ENCODE measurements at places on chromosomes 16 and 17.
A peak's percentile ranks its signal among the peaks of the same experiment; 100 is the strongest.

- no peak for DNase-seq
Measured at GRCh38 chr17:57338257-57338914, 82.1 kb downstream of the MSI2 start.

GRCh38 chr17:45031231-45032173 lies 19.9 kb downstream of the DCAKD start:
- DNase-seq = no peak

- DNase-seq = no peak
Measured at GRCh38 chr17:30547778-30548573, 70.8 kb downstream of the GOSR1 start.

GRCh38 chr16:24544640-24545039 lies 5.3 kb downstream of the RBBP6 start:
- DNase-seq = no peak

DNA sequence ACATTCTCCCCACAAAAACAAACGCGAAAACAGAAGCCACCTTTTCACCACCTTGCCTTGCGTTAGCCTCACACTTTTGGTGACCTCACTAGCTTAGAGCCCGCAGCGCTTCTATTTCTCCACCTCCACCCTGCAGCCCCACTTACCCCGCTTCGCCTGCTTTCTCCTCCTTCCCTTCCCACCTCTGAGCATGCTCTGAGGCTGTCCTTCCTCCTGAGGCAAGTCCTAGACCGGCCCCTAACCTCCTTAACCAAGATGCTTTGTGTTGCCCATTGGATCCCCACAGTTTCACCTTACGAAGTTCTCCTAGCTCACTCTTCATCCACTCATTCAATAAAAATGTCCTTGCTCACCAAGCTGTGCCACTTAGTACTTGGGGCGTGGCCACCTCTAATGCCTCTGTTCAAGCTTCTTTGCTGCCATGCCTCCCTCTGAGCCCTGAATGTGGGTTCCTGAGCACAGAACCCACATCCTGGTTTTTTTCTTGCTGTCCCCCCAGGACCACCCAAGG lies 1.3 kb downstream of the GNGT2 start:
- DNase-seq = no peak

- DNase-seq = no peak
Measured at GRCh38 chr16:87278191-87279093, 38.8 kb downstream of the C16orf95 start.

DNA sequence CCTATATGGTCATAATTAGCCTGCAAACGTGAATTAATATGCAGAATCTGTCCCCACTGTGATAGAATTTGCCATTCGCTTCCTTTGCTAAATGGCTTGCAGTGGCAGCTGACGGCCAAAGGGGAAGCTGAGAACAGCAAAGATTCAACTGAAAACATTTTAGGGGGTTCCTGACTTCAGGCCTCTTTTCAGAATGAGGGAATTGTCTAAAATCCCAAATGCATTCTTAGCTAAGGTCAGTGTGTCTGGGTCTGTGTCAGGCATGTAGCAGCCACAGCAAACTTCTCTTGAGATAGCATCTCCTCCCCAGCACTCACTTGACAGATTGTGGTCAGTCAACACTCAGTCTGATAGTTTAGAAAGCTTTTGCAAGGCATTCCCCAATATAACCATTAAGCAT lies 701.1 kb downstream of the WWOX start:
- DNase-seq = no peak

- no peak for DNase-seq
Measured at GRCh38 chr17:60971515-60972369, 294.1 kb downstream of the BCAS3 start.

GRCh38 chr17:74512036-74512435 lies 19.2 kb downstream of the CD300LB start:
- DNase-seq = no peak

DNA sequence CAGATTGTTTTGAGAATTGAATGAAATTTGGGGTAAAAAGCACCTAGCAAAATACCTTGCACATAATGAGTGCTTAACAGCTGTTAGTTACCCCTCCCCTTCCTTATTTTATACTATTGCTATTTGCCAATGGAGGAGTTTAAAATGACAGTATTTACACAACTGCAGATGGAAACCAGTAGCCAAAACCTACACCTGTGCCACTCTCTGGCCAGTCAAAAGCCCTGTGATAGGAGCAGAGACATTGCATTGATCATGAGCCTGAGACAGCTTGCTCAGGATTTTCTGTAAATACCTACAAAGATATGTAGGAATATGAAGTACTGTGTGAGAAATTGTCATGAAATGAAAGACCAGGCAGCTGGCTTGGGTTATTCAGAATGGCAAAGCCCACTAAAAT lies 115.3 kb upstream of the HLF start:
- DNase-seq = no peak

- no peak for DNase-seq
Measured at GRCh38 chr16:8953064-8953463, 10.6 kb downstream of the USP7 start.

DNA sequence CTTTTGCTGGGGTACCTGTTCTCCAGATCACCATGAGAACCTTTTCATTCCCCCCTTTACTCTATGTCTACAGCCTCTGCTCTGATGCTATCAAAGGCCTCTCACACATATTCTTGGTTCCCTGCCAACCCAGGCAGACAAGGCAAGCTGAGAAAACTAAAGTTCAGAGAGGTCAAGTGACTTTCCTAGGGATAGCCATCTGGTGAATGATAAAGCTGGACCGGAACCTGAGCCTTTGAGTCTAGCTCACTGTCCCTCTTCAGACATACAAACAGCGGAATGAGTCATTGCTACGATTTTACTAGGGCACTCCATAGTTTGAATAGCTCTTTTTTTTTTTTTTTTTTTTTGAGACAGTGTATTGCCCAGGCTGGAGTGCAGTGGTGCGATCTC lies 73.3 kb downstream of the XYLT1 start:
- DNase-seq = no peak

GRCh38 chr16:88758944-88759244 lies 26.1 kb downstream of the PIEZO1 start:
- DNase-seq = no peak

- no peak for DNase-seq
Measured at GRCh38 chr16:69143116-69143515, 10.7 kb downstream of the UTP4 start.

- DNase-seq = peak; percentile 64
Measured at GRCh38 chr17:7014995-7015958, 2.9 kb downstream of the RNASEK start.

DNA sequence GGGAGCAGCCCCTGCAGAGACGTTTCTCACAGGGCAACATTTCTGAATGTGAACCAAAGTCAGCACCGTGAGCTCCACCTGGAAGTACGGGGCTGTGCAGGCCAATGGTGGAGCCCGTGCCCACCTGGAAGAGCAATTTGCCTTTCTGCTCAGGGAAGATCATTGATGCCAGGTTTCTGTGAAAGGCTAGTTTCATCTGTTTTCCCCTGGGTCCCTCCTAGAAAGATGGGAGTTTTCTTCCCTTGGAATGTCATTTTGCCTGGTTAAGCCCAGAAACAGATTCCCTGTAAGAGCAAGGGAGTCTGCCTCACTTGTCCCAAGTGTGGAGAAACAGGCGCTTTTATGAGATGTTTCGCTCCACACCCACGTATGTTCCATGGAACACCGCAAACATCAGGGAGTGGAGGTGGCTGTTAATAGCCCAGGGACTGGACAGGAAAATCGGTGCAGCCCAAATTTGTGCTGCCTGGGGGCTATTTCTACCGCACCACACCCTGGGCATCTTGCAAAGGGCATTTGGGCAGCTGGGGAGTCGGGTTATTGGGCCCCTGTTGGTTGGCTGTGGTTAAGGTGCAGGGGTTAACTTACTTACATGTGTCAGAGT lies 2.6 kb downstream of the SLC6A4 start:
- DNase-seq = no peak

DNA sequence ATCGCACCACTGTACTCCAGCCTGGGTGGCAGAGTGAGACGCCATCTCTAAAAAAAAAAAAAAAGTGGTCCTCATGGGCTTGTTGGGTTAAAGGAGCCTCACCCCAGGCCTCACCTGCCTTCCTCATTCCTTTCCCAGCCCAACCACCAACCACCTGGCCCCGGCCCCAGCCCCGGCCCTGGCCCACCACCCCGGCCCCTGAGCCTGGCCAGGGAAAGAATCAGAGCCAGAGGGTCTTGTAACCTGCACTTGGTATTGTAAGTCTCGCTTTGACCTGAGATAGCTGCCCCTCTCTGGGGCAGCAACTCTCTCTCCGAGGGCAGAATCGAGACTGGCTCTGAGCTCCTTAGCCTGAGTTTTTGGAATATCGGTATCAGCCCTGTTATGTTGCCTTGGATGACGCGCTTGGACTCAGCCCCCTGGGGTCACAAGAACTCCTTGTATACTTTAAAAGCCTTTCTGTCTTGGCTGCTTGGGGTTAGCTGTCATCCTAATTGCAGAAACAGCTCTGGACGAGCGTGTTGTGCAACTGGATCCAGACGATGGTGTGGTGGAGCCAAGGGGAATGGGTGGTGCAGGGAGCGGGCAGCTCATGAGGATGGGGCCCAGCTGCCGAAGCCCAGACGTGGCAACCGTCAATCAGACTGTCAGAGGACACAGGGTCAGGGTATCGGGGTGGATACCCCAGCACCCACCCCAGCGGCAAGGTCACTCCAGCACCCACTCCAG lies 14.6 kb downstream of the SMTNL2 start:
- no peak for DNase-seq

DNA sequence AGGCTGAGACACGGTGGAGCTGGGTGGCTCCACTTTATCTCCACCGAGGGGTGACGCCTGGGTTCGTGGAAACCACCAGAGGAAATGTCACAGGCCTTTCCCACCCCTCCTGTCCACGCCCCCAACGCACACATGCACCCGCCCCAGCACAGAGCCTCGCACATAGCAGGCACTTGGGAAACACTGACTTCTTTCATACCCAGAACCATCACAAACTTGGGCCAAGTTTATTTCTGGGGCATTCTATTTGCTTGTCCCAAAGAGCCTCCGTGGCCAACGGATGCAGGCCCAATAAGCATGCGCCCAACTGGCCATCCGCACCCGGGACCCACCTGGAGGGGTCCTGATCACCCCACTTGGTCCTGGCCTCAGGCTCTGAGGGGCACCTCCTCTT lies 3.3 kb downstream of the BCAR1 start:
- no peak for DNase-seq

GRCh38 chr17:27568216-27568615 lies 62.8 kb upstream of the LGALS9 start:
- DNase-seq = no peak

DNA sequence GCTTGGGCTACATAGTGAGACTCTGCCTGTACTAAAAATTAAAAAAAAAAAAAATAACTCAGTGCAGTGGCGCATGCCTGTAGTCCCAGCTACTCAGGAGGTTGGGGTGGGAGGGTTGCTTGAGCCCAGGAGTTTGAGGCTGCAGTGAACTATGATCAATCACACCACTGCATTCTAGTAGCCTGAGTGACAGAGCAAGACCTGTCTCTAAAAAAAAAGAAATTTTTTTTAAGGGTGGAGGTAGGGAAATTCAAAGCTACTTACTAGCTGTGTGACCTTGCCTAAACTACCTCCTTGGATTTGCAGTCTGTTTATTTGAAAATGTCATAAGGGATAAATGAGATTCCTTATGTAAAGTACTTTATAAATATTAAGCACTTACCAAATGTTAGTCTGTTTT lies 3.4 kb upstream of the SMPD3 start:
- no peak for DNase-seq

GRCh38 chr17:20988896-20989295 lies 53.9 kb downstream of the USP22 start:
- DNase-seq = no peak

DNA sequence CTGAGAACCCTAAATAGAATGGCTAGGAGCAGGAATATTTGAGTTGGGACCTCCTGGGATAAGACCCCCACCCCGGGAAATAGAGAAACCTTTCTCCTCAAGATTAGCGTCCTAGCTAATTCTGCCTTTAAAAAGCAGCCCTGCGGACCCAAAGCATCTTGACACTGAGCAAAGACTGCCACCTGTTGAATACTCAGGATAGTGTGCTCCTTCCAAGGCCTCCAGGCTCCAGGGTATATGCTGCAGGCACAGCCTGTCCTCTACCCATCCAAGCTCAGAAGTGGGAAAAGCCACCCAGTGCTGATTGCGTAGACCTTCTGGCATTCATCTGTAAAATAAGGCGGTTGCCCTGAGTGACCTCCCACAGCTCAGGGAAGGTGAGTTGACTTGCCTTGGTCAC lies 456.2 kb upstream of the DYNLRB2 start:
- no peak for DNase-seq

DNA sequence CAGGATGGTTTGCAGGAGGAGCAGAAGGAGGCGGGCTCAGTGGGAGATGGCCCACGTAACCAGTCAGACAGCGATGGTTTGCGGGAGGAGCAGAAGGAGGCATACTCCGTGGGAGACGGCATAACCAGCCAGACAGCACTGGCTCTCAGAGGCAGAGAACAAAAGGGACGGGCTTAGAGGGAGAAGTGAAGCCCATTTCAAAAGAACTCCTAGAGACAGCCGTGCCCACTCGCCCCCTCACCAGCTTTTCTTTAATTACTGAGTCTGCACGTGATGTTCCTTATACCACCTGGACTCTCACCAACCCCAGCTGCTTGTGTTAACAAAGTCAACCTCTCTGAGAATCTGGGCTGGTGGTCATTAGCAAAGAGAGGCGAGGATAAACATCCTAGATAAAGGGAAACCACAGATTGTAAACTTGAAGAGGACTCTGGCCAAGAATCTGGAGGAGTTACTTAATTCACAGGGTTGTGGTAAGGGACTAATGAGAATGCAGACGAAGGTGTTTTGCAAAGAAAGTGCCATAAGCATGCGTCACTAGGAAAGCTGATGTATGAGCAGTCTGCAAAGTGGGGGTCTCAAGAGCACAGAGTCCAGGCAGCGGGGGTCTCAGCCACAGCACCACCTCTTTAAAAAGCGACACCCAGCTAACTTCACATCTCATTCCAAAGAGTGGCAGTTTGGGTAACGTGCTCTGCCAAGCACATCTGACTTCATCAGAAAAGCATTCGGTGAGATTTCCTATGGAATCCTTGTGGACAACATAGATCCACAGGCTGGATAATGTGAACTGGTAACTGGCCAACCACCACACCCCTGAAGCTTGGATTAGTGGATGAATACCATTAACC lies 51.7 kb downstream of the NXN start:
- no peak for DNase-seq

All from activated CD4-positive, alpha-beta T cell treated with anti-CD3 and anti-CD28 coated beads for 1 hour (primary cell).